ENCODE measurements at places on chromosomes 5 and 9.

- peak; percentile 3 for DNase-seq
These were observed 39.5 kb downstream of the TRIP13 start for GRCh38 chr5:932151-932627.

GRCh38 chr5:56831773-56832172, 16.4 kb downstream of the MAP3K1 start:
- no peak for DNase-seq

GRCh38 chr5:45694255-45694814, 1.8 kb downstream of the HCN1 start:
- no peak for DNase-seq

DNA sequence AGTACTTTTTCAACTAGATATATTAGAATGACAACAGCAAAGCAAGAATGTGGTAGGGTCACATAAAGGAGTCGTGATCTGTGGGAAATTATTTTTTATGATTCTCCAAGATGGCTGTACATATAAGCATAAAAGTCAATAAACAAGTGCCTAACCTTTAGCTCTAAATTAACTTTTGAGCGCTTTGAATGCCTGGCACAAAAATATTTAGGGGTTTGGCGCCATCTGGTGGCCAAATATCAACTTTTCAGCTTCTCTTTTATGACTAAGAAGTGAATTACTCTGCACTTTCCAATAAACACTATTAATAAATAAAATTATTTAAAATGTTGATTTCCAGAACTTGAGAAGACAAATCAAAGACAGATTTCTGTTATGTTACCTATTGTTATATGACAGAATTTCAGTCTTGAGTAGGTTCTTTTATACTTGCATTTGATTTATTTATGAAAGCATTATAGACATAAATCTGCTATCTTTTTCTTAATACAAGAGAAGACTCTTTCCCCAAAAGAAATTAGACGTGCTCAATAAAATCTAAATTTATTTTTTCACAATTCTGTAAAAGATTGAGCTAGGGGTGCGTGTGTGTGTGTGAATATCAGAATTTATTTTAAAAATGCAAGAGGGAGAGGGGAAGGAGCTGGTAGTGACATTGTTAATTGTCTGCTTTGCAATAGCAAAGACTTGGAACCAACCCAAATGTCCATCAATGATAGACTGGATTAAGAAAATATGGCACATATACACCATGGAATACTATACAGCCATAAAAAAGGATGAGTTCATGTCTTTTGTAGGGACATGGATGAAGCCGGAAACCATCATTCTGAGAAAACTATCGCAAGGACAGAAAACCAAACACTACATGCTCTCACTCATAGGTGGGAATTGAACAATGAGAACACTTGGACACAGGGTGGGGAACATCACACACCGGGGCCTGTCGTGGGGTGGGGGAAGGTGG, 36.7 kb upstream of the ARRDC3 start:
- DNase-seq, result peak; percentile 76

DNA sequence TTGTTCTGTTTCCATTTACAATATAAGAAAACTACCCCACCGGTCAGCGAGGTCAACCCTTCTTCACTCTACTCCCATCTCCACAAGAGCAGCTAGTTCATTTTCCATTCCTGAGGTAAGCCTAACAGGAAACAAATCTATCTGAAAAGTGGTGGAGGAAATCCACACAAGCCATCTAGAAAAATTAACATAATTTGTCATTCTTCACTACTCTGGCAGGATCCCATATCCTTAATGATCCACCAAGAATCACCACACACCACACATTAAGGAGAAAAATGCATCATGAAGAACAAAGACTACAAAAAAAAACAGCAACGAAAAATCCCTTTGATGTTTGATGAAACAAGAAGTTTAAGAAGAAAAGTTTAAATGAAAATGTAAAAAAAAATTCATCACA, 1771.0 kb downstream of the EFNA5 start:
- no peak for DNase-seq

- DNase-seq, result peak; percentile 69
These were observed 10.6 kb upstream of the P4HA2 start for GRCh38 chr5:132238169-132238744.

DNA sequence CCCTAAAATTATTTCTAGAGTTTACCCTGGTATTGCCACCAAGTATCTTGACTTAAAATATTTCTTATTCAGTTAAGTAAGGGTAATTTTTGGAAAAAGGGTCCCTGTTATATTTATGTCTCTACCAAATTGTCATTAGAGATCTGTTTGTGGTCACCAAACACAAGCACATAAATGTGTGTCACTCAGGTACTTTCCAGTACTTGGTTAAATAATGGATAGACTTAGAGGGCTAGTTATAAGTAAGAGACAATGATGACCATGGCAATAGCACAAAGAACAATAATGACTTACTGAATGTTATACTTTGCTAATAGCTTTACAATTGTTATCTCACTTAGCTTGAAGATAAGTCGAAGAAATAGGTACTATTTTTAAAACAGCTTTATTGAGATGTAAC, 9.0 kb downstream of the ADAMTS16 start:
- DNase-seq, result no peak

DNA sequence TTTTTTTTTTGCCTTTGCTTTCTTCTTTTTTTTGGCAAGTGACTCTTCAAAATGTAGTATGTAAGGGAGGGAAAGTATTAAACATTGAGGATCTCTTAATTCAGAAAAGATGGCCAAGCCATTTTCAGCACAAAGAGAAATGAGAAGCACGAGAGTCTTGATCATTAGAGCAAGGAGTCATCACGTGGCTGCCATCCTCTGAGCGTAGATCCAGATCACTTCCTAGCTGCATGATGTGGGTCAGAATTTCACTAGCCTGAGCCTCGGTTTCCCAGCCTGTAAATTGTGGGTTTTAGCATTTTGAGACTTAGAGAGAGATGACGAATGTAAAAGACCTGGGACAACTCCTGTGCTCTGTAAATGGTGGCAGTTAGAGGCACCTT, 312.9 kb downstream of the ARHGEF28 start:
- no peak for DNase-seq

- DNase-seq, result no peak
These were observed 84.0 kb downstream of the MARCHF11 start for GRCh38 chr5:16095612-16096011.

- DNase-seq, result no peak
These were observed 51.7 kb downstream of the ARHGAP26 start for GRCh38 chr5:142821733-142822487.

DNA sequence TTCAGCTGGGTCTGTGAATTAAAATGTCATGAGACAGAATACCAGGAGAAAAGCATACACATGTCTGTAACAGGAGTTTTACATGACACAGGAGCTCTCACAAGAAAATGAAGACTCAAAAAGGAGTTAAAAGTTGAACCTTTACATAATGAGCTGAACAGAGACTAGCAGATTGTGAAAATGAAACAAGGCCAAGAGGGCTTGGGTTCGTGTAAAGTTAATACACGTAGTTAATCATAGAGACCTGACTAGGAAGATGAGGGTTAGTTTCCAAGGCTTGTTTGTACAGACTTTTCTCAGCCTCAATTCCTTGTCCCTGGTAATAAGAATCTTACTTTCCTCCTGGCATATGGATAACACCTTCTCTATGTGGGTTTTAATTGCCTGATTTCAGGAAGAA, 1294.0 kb downstream of the MAT2B start:
- no peak for DNase-seq

- no peak for DNase-seq
These were observed 58.6 kb upstream of the LMNB1 start for GRCh38 chr5:126718236-126718868.

- no peak for DNase-seq
These were observed 12.1 kb upstream of the ORM1 start for GRCh38 chr9:114310471-114311450.

Measured in CD4-positive, alpha-beta T cell treated with Interleukin-4 for 1 hour (primary cell).